ENCODE measurements at places on chromosomes 16 and 17. TPM values are rescaled to one million over a fixed set of nuclear protein-coding genes. Genes with fewer than 3 reads are reported as not detected.

DNA sequence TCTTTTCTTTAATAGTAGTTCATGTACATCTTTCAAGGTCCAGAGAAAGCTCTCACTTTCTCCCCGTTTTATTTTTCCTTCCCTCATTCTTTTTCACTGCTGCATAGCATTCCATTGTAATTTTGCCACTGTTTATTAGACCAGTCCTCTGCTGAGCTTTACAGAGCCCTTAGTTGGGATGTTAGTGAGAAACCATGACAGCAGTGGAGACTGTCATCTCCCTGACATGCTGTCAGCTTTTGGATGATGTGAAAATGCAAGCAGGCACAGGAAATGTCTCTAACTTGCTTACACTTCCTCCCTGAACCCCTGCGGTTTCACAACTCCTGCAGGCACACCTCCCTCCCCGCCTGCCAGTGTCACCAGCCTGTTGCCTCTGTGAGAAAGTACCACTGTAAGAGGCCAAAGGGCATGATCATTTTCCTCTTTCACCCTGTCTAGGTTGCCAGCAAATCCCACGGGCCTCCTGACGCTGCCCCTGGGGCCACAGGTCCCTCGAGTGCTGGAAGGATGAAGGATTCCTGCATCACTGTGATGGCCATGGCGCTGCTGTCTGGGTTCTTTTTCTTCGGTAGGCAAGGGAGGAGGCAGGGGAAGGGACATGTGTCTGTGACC is at the start of gene ITGAL:
ITGAL (plus strand) TSS at position 415 of the 615 bp plus-strand sequence; CDS start at position 511, 96 bp downstream.
- peak; percentile 88 for DNase-seq

- peak; percentile 26 for DNase-seq
Observed at GRCh38 chr17:30905742-30906100, 317 bp downstream of the TEFM start.

The SHCBP1 gene
- total RNA-seq = 39.8 TPM

The MYLK3 gene
- total RNA-seq = 0.51 TPM

The KRT33B gene
- total RNA-seq = not detected

The ABCA8 gene
- not detected for total RNA-seq
